ENCODE measurements at places on chromosomes 12 and 14. TPM values are rescaled to one million over a fixed set of nuclear protein-coding genes. Genes with fewer than 3 reads are reported as not detected.

DNA sequence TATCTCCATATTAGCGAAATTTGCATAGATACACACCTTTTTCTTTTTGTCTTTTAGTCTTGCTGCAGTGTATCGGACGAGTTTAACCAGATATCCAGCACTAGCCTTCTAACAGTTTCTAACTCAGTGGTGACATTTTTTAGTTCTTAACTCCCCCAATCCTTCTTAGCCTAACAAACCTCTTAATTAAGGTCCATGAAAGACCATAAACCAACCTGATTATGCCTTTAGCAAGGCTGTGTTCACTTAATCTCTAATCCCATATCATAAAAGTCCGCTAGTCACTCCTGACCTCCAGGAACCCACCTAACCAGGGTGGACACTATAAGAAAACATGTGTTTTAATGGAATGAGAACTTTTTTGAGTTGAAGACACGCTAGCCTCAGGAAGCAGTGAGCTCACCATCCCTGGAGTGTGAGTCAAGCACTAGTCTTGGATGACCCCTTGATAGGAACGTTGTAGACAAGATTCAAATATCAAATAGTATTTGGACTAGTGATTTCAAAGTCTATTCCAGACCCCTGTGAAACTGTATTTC lies 9.5 kb downstream of the CDKN1B start:
- peak overlapping the region; percentile 99 for H3K27ac ChIP-seq
- peaks cover under 1% of the 10 kb centered on the region for H3K36me3 ChIP-seq
- peak overlapping the region; percentile 89 for H3K4me3 ChIP-seq
- H3K4me1 ChIP-seq = peaks cover 17% of the 10 kb centered on the region

- DNase-seq = no peak
- no peaks in the 10 kb centered on the region for H3K4me1 ChIP-seq
- H3K27ac ChIP-seq = no peak overlapping the region
- no peaks in the 10 kb centered on the region for H3K27me3 ChIP-seq
Measured at GRCh38 chr14:51118993-51119392, 24.1 kb upstream of the TRIM9 start.

- no peaks in the 10 kb centered on the region for H3K27me3 ChIP-seq
- no peak overlapping the region for H3K27ac ChIP-seq
- H3K36me3 ChIP-seq = no peaks in the 10 kb centered on the region
- no peaks in the 10 kb centered on the region for H3K4me1 ChIP-seq
Measured at GRCh38 chr12:44972746-44973421, 78.0 kb downstream of the DBX2 start.

- H3K27ac ChIP-seq = no peak overlapping the region
- no peaks in the 10 kb centered on the region for H3K4me1 ChIP-seq
- no peaks in the 10 kb centered on the region for H3K27me3 ChIP-seq
- DNase-seq = no peak
Measured at GRCh38 chr12:40559865-40560264, 132.4 kb upstream of the CNTN1 start.

DNA sequence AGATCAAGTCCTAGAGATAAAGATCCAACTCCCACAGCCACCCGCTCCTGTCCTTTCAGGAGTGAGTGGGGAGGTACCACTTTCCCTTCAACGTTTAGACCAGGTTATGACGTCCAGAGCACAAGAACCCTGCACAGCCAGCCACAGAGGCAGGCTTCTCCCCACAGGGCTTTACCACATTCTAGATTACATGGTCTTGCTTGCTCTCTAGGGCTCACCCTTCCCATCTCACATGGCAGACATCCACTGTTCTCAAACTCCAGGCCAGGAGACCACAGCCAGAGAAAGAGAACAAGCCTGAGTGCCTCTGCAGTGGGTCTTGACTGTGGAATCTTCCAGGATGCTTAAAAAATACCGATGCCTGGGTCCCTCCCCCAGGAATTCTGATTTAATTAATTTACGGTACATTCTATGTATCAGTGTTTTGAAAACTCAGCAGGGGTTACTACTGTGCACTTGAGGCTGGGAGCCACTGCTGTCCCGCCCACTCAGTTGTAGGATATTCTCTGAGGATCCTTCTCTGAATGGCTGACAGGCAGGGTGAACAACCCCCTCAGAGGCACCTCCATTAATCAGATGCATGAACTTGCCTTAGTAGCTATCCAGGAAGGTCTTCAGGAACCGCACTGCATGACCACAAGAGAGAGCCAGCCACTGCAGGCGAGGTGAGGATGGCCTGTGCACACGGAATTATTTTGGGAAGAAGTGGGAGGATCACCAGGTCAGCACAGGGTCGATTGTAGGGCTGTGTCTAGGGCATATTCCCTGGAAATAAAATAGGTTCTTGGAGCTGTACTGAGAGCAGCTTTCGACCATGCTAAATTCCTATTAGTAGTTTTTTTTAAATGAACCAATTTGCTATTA lies 21.5 kb upstream of the SOCS2 start:
- no peaks in the 10 kb centered on the region for H3K36me3 ChIP-seq
- no peaks in the 10 kb centered on the region for H3K4me1 ChIP-seq
- H3K27ac ChIP-seq = no peak overlapping the region
- H3K4me3 ChIP-seq = no peak overlapping the region

- no peaks in the 10 kb centered on the region for H3K4me1 ChIP-seq
- H3K27me3 ChIP-seq = no peaks in the 10 kb centered on the region
- H3K27ac ChIP-seq = no peak overlapping the region
Measured at GRCh38 chr12:69904777-69905176, 79.8 kb downstream of the MYRFL start.

GRCh38 chr14:77579065-77579464 lies 37.4 kb downstream of the SPTLC2 start:
- peaks cover 8% of the 10 kb centered on the region for H3K36me3 ChIP-seq
- H3K4me1 ChIP-seq = no peaks in the 10 kb centered on the region
- H3K27me3 ChIP-seq = no peaks in the 10 kb centered on the region
- DNase-seq = no peak

DNA sequence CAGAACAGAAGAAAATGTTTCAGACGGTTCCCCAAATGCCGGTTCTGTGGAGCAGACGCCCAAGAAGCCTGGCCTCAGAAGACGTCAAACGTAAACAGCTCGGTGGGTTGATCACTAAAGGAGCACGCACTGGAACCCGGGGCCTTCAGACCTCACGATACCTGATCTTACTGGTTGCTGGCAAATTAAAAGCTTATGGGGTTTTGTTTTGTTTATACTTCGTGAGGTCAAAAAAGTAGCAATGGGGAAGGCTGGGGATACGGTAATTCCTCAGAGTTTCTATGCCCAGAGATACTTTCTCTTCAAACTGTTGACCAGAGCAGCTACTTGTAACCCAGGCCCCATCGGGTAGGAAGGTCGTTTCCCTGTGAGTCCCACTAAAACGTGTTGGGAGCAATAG lies 1.7 kb downstream of the CDKN1B start:
- H3K27ac ChIP-seq = peak overlapping the region; percentile 100
- DNase-seq = no peak
- H3K27me3 ChIP-seq = no peaks in the 10 kb centered on the region

DNA sequence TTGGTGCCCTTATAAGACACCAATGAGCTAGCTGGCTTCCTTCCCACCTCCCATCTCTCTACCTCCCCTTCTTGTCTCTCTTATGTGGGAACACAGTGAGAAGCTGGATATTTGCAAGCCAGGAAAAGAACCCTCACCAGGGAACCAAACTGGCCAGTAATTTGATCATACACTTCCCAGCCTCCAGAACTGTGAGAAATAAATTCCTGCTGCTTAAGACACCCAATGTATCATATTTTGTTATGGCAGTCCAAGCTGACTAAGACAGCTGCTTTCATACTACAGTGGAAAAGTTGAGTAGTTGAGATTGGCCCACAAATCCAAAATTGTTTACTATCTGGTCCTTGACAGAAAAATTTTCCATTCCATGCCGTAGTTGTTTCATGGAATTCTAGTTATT lies 269.0 kb downstream of the KCNH5 start:
- DNase-seq = no peak
- no peaks in the 10 kb centered on the region for H3K4me1 ChIP-seq
- no peak overlapping the region for H3K27ac ChIP-seq
- H3K27me3 ChIP-seq = no peaks in the 10 kb centered on the region
- H3K4me3 ChIP-seq = no peak overlapping the region
- H3K36me3 ChIP-seq = no peaks in the 10 kb centered on the region

GRCh38 chr12:44889162-44889561 lies 13.0 kb upstream of the NELL2 start:
- no peak overlapping the region for H3K27ac ChIP-seq
- DNase-seq = no peak

- no peak for DNase-seq
- no peak overlapping the region for H3K4me3 ChIP-seq
- H3K27ac ChIP-seq = no peak overlapping the region
Measured at GRCh38 chr12:122672515-122672914, 30.6 kb downstream of the HCAR2 start.

DNA sequence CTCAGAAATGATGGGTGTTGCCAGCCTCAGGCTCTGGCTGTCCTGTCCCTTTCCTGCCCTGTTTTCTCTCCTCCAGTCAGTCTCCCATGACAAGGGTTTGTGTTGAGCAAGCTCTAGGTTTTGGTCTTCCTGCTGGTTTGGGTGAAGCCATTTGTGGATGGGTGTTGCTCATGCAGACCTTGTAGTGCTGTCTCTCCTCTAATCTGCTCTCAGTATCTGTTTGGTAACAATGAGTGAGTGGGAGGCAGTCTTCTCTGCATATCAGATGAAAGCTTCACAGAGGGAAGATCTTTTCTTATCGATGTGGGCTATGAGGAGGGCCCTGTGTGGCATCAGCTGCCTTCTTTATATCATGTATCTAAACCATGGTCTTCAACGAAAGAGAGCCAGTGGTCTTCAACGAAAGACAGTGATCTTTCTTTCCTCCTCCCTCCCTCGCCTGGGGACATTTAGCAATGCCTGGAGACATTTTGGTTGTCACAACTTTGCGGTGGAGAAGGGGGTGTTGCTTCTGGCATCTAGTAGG lies 3.6 kb downstream of the CMA1 start:
- no peaks in the 10 kb centered on the region for H3K4me1 ChIP-seq
- H3K27ac ChIP-seq = no peak overlapping the region

DNA sequence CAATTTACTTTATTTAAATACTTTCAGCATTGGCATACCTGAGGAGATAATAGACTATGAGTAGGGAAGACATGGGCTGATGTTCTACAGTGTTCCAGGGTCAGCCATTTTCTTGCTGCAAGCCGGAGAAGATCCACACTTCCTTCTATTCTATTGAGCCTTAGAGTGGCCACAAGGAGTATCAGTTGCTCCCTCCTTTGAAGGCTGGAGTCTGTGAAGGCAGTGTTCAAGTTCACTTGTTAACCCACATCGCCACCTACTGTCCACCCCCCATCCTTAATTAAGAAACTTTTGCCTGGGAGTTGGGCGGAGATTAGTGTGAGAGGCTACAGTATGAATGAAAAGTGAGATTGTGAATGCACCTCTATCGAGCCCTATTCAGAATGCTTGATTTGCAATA lies 666.6 kb downstream of the NRXN3 start:
- no peaks in the 10 kb centered on the region for H3K36me3 ChIP-seq
- no peaks in the 10 kb centered on the region for H3K27me3 ChIP-seq
- DNase-seq = no peak
- no peak overlapping the region for H3K27ac ChIP-seq
- H3K4me1 ChIP-seq = no peaks in the 10 kb centered on the region

DNA sequence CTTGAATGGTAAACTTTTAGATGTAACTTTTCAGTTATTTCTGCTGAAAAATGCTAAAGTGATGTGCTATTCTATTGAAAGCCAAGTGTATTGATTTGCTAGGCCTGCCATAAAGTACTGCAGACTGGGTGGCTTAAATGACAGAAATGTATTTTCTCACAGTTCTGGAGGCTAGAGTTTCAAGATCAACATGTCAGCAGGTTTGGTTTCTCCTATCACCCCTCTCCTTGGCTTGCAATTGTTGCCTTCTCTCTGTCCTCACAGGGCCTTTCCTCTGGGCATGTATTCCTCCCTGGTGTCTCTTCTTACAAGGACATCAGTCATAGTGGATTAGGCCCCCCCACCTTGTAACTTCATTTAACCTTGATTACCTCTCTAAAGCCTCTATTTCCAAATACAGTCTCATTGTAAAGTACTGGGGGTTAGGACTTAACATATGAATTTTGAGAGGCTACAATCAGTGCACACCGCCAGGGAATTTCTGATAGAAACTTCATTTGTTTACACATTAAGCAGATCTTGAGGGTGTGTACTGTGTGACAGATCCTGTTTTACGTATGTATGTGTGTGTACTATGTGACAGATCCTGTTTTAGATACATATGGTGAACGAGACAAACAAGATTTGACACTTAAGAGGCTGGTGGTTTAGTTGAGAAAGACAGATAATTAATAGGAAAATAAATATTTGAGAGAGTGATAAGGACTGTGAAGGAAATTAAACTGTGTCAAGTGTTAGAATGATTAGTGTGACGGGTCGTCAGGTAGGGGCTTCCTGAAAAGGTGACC lies 49.5 kb downstream of the ADIPOR2 start:
- no peaks in the 10 kb centered on the region for H3K36me3 ChIP-seq
- peaks cover 10% of the 10 kb centered on the region for H3K4me1 ChIP-seq
- no peak overlapping the region for H3K27ac ChIP-seq
- H3K27me3 ChIP-seq = no peaks in the 10 kb centered on the region
- no peak overlapping the region for H3K4me3 ChIP-seq
- DNase-seq = no peak

DNA sequence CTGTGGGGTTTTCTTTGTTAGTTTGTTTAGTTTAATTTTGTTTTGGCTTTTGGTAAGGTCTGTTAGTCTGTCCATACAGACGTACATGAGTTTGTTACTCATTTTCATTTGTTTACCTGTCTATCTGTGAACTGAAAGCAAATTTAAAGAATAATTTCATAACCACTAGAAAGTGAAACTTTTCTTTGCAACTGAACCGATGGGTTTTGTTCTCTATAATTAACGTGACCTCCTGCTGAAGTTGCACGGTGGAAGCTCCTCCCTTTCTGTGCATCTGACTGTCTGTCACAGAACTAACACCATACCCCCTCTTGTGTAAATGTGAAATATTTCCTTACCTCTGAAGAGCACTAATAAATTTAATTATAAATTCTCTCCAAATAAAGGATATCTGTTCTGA lies 595.5 kb downstream of the GALC start:
- DNase-seq = no peak
- H3K36me3 ChIP-seq = no peaks in the 10 kb centered on the region
- H3K4me3 ChIP-seq = no peak overlapping the region
- H3K4me1 ChIP-seq = no peaks in the 10 kb centered on the region

OR6C2 gene
- not detected for total RNA-seq

MEG3 gene
- 12.6 TPM for total RNA-seq

KRT85 gene
- 0.24 TPM for total RNA-seq

PPP1CC gene
- total RNA-seq = 139 TPM

NINJ2 gene
- 11.8 TPM for total RNA-seq

EIF2S3B gene
- 1.1 TPM for total RNA-seq

DDHD1 gene
- 7.5 TPM for total RNA-seq

AREL1 gene
- 15.5 TPM for total RNA-seq

SMOC1 gene
- total RNA-seq = 0.19 TPM

PLEKHG7 gene
- total RNA-seq = 0.14 TPM

IGFBP6 gene
- total RNA-seq = 10.0 TPM
